ENCODE measurements at places on chromosomes 4 and X. TPM values are rescaled to one million over a fixed set of nuclear protein-coding genes. Genes with fewer than 3 reads are reported as not detected.

Gene RENBP
- total RNA-seq: 44.7 TPM

Gene DMRTC1B
- 0.45 TPM for total RNA-seq

DNA sequence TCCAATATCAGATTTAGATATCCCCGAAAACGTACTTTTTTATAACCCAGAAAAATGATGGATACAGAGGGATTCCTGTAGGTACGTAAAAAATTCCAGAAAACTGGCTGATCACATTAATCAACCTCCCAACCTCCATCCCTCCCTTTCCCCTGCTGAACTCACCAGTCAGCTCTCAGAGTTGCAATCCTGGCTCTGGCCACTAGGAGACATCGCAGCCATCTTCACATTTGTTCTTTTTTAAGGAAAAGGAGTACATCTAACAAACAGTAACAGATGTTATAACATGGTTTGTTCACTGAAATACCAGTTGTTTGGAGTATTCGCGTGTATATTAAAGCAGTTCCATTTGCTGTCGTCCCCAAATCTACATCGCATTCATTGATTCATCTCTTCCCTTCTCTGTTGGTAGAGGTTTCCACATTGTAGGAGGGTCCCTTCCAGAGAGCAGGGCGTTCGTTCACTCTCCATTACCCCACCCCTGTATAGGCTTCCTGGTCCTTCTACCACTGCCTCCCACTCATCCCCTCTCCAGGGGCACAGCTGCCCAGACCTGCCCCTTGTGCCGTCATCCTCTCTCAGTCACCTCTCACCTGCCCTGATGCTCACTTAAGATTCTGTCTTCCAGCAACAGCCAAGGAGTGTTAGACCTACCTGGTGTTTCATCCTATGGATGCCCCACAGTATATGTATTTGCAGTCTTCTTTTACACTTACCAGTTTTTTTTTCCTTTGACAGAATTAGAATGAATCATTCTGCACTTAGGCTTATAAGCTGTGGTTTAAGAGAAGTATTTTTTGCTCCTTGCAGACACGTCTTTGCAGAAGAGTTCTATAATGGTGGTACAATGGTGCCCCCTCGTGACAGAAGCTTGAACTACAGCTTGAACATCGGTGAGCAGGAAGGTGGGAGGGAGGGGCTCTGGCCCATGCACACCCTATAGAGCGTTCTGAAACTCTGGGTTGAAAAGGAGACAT, 36.8 kb upstream of the RAB40AL start:
- no peaks in the 10 kb centered on the region for H3K27me3 ChIP-seq
- no peak overlapping the region for H3K4me3 ChIP-seq
- H3K27ac ChIP-seq: no peak overlapping the region
- no peaks in the 10 kb centered on the region for H3K4me1 ChIP-seq
- DNase-seq: peak; percentile 52

DNA sequence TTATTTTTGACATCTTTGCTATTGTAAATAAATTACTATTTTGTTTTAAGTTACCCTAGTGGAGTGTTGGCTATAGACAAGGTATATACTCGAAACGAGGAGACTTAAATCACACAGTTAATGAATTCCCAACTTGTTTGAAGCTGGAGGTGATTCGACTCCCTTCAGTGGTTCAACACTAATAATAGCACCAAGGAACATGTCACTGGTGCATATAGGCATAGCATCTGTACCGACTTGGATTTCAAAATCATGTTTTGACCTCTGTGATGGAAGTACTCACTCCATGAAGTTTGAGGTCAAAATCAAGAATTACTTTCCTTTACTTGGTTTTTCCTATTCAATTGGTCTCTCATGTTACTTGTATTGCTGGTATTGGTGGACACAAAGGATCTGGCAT, 66.5 kb downstream of the ZFX start:
- H3K36me3 ChIP-seq: peaks cover 10% of the 10 kb centered on the region
- no peaks in the 10 kb centered on the region for H3K4me1 ChIP-seq
- H3K27me3 ChIP-seq: no peaks in the 10 kb centered on the region
- no peak for DNase-seq

- H3K36me3 ChIP-seq: no peaks in the 10 kb centered on the region
- no peaks in the 10 kb centered on the region for H3K27me3 ChIP-seq
- no peak overlapping the region for H3K4me3 ChIP-seq
- no peak for DNase-seq
Measured at GRCh38 chrX:22520128-22520828, 247.6 kb downstream of the CBLL2 start.

DNA sequence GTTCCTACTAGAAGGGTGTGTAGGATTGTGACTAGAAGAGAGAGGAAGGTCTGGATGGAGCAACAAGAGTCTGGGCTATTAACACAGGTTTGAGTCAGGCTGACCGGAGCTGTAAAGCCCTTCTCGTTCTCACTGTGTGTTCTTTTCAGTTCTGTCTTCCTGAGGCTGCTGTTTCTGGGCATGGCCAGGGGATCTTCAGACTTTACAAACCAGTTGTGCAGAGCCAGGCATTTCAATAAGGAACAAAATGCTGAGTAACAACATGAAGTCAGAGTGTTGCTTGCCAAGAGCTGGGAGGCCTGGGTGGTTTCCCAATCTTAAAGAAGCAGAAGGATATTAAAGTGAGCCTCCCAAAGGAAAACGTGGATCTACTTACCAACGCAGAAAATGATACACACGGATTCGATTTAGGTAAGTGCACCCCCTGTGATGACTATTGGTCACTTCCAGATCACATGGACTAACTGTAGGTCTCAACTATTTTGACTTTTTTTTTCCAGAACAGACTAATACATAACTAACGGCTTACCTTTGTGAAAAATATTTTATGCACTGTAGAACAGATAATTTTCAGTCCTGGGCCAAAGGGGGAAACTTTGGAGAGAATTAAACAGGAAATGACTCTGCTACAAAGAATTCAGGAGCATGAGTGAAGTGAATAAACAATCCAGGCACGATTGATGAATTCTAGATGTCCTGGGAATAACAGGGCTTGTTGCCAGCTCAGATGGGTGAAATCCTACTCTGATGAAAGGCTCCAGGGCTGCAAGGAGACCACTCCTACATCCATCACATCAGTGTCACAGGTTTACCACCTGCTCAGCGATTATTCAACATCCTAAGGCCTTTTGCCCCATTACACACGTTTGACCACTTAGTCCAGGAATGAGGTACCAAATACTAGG, 94.5 kb downstream of the ANXA3 start:
- H3K4me1 ChIP-seq: peaks cover 74% of the 10 kb centered on the region
- H3K27ac ChIP-seq: peak overlapping the region; percentile 92
- no peak overlapping the region for H3K4me3 ChIP-seq
- no peaks in the 10 kb centered on the region for H3K27me3 ChIP-seq

- no peak overlapping the region for H3K27ac ChIP-seq
- H3K36me3 ChIP-seq: no peaks in the 10 kb centered on the region
- no peaks in the 10 kb centered on the region for H3K27me3 ChIP-seq
- H3K4me3 ChIP-seq: no peak overlapping the region
- no peaks in the 10 kb centered on the region for H3K4me1 ChIP-seq
- DNase-seq: no peak
Measured at GRCh38 chrX:9231491-9231890, 197.6 kb upstream of the FAM9B start.

- no peaks in the 10 kb centered on the region for H3K27me3 ChIP-seq
- no peak for DNase-seq
- no peaks in the 10 kb centered on the region for H3K4me1 ChIP-seq
- H3K4me3 ChIP-seq: no peak overlapping the region
- H3K27ac ChIP-seq: no peak overlapping the region
Measured at GRCh38 chr4:13793020-13793710, 165.6 kb upstream of the BOD1L1 start.
